AG04450 (cell line): ENCODE measurements at places on chromosomes 6 and 20.

- no peak for DNase-seq
Measured at GRCh38 chr20:4748847-4749246, 27.1 kb downstream of the PRND start.

GRCh38 chr6:4503700-4504099 is 272.5 kb upstream of the CDYL start:
- DNase-seq: no peak

DNA sequence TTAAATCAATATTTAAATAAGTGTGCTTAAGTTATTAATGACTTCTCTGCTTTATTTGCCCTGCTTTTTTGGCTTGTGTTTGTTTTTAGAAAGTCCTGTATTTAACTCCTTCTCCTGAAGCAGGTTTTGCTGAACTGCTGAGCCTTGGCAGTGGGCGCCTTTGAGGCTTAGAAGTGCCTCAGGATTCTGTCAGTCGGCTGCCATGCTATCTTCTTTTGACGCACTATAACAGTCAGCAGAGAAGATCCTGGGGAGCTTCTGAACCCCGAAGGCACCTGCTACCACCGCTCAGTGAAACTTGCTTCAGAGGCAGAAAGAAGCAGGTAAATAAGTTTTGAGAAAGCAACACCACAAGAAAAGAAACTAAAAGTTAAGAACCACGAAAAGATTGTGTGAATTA is 22.4 kb downstream of the PCMT1 start:
- no peak for DNase-seq

DNA sequence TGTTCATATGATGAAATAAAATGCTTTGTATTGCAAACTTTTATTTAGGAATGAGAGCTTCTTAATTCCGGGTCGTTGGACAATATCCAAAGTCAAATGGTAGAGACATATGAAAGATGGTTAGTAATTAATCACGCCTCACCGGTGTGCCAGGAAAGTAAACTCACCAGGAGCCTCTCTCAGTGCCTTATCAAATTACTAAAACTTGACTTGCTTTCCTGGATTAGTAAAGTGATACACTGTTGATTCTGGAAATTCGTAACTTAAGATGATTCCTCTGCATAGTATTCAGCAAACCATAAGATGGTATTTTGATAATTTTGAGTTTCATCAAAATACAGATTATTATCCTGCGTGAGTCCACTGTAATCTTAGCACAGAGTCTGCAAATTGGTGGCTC is 115.2 kb downstream of the PAX1 start:
- DNase-seq: no peak

GRCh38 chr6:106508834-106509233 is 120.5 kb downstream of the RTN4IP1 start:
- DNase-seq: no peak

- DNase-seq: no peak
Measured at GRCh38 chr6:31777667-31778050, 531 bp upstream of the VWA7 start.

DNA sequence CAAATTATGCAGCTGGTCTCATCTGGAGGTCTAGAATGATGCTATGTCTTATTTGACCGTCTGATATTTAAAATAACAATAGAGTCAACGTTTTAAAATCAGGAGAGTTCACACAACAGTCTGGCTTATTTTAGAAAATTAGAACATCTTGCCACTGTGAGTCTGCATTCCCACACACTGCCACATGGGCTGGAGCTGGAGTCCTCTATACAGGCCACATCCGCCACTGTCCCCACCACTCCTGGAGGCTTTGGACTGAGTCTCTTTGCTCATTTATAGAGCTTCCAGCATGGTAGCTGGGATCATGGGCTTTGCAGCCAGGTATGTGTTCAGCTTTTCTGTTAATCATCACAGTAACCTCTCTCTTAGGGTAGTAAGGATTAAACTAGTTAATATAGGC is 68.8 kb upstream of the ZNFX1 start:
- no peak for DNase-seq

- no peak for DNase-seq
Measured at GRCh38 chr6:143093290-143093689, 32.6 kb downstream of the AIG1 start.

DNA sequence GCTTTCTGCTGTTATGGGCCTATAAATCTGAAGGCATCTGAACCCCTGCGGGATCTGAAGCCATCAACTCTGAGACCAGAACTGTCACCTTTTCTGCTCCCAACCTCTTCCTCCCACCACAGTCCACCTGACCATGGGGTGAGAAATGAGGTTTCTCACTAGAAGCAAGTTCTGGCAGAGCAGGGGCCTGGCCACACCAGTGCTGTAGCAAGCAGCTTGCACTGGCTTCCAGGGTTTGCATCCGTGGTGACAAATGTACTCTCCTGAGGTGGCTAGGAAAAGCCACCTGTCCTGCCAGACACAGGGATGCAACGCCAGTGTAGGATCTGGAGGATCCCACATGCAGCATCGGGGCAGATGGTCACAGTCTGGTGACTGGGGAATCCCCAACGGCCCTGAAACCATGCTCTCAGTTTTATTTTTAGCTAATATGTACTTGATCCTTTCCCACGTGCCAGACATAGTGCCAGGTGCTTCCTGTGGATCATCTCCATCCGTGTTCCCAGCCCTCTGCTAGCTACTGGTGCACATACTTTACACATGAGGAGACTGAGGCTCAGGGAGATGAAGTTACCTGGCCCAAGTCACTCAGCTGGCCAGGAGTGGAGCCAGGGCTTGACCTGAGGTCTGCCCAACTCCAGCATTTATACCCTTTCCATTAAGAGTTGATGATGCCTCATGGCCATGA is 122.1 kb upstream of the SPACA1 start:
- DNase-seq: no peak

DNA sequence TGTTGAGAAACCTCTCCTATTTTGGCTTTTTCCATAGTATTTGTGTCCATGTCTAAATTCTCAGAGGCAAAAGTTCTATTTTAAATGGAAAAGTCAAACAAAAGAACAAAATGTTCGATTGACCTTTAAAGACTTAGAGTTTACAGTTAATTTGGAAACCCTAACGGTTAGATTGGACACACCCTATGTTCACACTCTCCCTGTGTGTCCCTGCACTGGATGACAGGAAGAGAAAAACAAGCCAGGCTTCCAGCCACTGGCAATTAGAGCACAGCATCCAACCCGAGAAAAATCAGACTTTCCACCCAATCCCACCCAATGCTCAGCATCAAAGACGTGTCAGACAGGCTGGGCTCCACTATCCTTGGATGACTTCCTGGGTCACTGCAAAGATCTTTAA is 241.3 kb downstream of the TBXT start:
- no peak for DNase-seq

DNA sequence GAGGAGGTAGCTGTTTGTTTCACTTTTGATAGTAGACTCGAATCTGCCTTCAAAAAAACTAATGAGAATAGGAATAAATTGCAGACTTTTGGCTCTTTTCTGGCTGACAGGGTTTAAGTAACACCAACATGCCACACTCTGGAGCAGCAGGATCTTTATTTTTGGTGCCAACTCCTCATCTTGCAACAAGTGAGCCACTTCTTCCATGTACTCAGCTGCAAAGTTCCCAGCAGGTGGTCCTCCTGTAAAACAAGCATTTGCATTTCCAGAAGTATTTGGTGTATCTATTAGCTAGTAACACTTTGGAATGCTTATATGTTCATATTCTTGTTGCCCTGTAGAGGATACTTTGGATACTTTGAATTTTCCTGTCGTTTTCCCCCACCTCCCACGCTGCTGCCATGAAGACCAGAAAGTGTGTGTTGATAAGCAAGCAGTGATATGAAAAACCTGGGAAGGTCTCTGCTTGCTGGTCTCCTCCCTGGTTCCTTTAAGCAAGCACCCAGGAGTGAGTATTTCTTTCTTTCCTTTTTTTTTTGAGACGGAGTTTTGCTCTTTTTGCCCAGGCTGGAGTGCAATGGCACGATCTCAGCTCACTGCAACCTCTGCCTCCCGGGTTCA is 1.0 kb downstream of the ARMH2 start:
- no peak for DNase-seq

GRCh38 chr6:122184401-122184827 is 215.0 kb upstream of the HSF2 start:
- DNase-seq: peak; percentile 11

DNA sequence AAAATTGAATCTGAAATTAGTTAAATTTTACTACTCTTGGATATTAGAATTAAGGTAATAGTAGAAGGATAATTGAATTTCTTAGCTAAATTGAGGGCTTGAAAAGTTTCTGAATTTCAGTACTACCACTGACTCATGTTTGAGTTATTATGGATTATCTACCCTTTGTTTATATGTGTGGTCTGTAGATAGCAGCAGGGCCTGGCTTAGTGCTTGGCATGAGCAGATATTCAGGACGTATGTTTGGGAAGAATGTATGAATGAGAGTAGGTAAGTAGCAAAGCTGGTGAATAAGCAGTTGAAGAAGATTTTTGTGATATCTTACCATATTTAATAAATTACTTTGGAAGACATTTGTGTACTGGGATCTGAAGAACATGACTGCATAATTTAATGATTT is 152.7 kb downstream of the MACROD2 start:
- peak; percentile 2 for DNase-seq

GRCh38 chr6:35478259-35478658 is 10.1 kb downstream of the RPL10A start:
- no peak for DNase-seq

- no peak for DNase-seq
Measured at GRCh38 chr6:83057705-83058321, 7.8 kb downstream of the UBE3D start.

DNA sequence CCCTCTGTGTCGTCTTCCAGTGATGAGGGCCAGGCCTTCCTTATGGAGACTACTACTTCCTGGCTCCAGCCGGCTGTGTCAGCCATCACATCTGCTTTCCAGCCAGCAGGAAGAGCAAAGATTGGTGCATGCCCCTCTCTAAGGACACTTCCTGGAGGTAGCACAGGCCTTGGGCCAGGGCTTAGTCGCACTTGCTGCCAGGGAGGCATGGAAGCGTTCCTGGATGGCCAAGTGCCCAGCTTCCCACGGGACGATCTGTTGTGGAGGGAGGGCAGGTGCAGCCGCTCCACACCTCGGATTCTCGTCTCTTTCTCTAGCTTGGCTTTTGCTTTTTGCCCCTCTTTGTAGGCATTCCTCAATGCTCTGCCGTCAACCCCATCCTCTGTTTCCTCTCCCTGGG is 11.9 kb downstream of the ERMARD start:
- no peak for DNase-seq

GRCh38 chr6:28167068-28167467 is 25.4 kb downstream of the ZKSCAN8 start:
- peak; percentile 13 for DNase-seq

- no peak for DNase-seq
Measured at GRCh38 chr6:167779129-167779992, 47.4 kb upstream of the AFDN start.

DNA sequence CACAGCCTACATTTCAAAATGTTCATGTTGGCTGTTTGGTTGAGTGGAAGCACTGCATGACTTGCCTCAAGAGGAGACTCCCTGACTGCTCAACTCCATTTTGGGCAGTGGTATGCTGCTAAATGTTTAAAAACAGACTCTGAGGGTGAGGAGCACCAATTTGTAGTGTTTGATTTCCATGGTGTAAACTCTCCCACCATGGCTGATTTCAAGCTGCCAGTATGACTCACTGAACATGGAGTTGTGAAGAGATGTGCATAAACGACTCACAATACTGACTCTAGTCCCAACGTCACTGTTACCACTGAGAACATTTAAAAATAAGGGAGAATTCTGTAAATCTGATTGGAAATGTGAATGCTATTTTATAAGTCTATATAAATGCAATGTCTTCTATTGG is 70.4 kb downstream of the BACH2 start:
- DNase-seq: no peak

- peak; percentile 39 for DNase-seq
Measured at GRCh38 chr6:79868098-79868722, 79.1 kb downstream of the ELOVL4 start.

GRCh38 chr20:56766528-56766927 is 137.4 kb downstream of the TFAP2C start:
- DNase-seq: no peak

- peak; percentile 67 for DNase-seq
Measured at GRCh38 chr20:31712564-31713311, 9.9 kb downstream of the BCL2L1 start.

GRCh38 chr20:33882481-33882880 is 71.3 kb downstream of the CHMP4B start:
- no peak for DNase-seq
